Skin of body (tissue), 3 donors: ENCODE measurements at places on chromosomes 4 and X.

DNA sequence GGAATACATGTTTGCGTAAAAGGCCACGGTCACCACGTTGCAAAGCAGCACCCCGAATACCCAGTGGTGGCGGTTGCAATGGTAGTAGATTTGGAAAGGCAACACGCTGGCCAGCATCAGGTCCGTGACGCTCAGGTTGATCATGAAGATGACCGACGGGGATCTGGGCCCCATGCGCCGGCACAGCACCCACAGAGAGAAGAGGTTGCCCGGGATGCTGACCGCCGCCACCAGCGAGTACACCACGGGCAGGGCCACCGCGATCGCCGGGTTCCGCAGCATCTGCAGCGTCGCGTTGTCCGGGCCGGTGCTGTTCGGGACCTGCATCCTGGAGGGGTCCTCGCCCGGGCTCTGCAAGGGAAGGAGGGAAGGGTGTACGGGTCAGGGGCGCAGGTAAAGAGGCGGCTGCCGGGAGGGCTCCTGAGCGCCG is 13.5 kb upstream of the ASMTL start:
- DNase-seq = no peak

- DNase-seq = no peak
Observed at GRCh38 chr4:66949419-66949818, 595.9 kb downstream of the CENPC start.

GRCh38 chr4:161702287-161702686 is 461.5 kb downstream of the FSTL5 start:
- DNase-seq = no peak

DNA sequence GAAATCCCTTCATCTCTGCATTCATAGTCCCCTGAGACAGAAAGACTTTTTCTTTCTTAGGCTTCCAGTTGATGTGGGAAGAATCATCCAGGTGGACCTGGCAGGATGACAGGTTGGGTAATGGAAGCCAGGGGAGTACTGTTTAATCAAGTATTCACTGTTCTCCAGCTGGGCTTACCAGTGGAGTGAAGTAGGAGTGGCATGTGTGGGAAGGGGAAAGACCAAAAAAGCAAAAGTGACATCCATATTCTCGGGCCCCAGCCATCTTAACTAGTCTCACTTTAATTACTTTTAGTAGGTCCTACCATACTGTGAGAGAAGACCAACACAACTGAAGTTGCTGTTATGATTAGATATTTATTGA is 18.5 kb downstream of the VSIG4 start:
- DNase-seq = no peak

DNA sequence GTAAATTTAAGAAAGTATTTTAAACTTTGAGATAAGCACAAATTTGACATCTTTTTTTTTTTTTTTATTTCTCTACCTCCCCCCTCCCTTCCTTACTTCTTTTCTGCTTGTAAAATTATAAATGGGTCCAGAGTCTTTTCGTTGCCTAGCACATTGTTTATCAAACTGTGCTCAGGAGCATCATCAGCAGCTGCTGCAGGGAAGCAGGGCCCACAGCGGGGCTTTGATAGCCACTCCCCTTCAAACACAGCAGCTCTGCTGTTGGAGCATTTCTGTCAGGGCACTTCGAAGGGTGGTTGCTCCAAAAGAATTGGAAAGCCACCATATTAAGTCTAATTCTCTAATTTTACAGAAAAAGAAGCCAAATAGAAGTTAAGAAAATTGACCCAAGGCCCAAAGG is 588.3 kb downstream of the SPRY1 start:
- no peak for DNase-seq

- no peak for DNase-seq
Observed at GRCh38 chr4:7649411-7649740, 214.6 kb upstream of the PSAPL1 start.

- DNase-seq = no peak
Observed at GRCh38 chr4:178296669-178297068, 854.4 kb upstream of the AGA start.

- no peak for DNase-seq
Observed at GRCh38 chr4:80307774-80308465, 27.6 kb upstream of the CFAP299 start.

DNA sequence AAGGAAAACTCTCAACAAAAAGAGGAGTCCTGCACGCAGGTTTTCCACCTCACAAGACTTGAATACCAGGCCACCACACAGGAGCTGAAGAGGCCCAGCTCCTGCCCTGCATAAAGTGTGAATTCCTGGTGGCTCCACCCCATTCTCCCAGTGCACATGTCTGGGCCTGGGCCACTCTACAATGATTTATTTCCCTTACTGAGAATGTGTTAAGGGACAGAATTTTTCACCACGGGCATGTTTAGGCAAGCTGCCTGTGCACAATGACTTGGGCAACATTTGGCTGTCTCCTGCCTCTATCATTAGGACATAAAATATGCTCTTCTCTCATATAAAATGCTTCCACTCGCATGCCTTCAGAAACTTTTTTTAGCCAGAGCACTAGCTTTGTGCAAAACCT is 197.1 kb downstream of the SLC7A11 start:
- DNase-seq = no peak

GRCh38 chrX:19740744-19741143 is 146.7 kb downstream of the SH3KBP1 start:
- no peak for DNase-seq

GRCh38 chr4:84585251-84585650 is 2.3 kb downstream of the CDS1 start:
- DNase-seq = no peak

DNA sequence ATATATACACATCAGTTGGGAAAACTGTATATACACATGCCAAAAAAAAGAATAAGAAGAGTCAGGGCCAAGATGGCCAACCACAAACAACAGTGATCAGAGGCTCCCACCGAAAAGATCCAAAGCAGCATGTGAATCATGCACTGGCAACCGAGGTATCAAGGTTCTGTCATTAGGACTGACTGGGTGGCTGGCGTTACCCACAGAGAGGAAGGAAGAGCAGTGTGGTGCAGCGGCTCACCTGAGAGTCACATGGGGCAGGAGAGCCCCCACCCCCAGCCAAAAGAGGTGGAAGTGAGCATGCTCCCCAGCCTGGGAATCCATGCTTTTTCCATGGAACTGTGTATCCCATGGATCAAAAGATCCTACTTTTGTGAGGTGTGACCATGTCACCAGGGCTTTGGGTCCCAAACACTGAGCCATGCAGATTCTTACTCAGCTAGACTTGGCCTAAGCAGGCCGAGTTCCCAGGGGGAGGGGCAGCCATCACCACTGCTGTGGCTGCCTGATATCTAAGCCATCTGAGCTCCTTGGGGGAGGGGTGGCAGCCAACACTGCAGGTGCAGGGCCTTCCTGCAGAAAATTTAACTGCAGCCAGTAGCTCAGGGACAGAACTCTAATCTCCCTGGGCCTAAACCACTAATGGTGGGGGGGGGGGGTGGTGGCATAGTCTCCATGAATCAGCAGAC is 52.8 kb downstream of the P2RY10 start:
- DNase-seq = no peak

GRCh38 chr4:47032405-47033106 is 1.2 kb downstream of the GABRB1 start:
- peak; percentile 6 for DNase-seq

DNA sequence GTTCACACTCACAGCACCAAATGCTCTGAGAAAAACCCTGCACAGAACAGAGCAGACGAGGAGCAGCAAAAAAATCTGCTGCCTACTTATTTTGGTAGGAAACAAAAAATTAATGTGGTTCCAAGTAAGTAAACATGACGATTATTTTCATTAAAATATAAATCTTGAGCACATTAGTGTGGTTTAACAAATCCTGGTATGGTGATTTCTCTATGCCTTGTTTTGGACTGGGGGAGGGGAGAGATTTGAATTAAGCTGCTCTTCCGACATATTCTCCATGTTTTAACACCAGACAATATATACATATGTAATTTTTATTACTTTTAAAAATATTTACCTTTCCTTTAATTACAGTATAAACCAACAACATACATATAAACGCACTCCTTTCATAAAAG is 1.8 kb downstream of the CAMK2D start:
- no peak for DNase-seq

DNA sequence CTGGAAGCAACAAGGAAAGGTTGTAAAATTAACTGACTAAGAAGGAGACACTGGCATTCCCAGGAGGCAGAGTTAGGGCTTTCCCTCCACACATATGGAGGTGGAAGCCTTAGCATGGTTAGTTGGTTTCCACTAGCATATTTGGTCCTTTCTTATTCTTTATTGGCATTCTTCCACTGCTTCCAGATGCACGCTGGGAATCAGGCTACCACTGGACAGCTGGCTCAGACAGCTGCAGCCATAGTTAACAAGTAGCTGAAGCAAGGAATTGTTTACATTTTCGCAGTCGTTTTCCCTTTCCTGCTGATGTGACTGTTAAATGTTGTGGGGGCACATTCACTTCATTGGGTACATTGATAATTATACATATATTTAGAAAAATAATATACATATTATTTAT is 169.2 kb downstream of the GRIA2 start:
- DNase-seq = no peak

- DNase-seq = peak; percentile 43
Observed at GRCh38 chrX:150365990-150366911, 3.1 kb downstream of the MAMLD1 start.

DNA sequence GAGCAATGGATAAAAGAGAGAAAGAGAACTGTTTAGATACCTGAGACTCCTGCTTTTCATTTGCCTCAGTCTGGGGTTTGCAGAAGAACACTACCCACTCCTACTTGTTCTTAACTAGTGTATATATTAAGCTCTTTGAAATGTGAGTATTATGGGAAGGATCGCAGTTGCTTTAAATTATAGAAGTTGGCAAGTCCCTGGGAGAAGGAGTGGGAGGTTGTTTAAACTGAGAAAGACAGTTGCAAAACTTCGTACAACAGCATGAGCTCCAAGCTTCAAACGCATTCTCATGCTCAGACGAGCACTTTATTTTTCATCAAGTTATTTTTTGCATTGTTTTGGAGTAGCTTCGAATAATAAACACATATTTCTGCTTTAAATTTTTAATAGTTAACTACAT is 88.1 kb upstream of the C1QTNF7 start:
- DNase-seq = peak; percentile 47

- no peak for DNase-seq
Observed at GRCh38 chr4:138611721-138612120, 369.6 kb upstream of the SLC7A11 start.

- DNase-seq = no peak
Observed at GRCh38 chrX:140274811-140275525, 229.9 kb downstream of the SOX3 start.

DNA sequence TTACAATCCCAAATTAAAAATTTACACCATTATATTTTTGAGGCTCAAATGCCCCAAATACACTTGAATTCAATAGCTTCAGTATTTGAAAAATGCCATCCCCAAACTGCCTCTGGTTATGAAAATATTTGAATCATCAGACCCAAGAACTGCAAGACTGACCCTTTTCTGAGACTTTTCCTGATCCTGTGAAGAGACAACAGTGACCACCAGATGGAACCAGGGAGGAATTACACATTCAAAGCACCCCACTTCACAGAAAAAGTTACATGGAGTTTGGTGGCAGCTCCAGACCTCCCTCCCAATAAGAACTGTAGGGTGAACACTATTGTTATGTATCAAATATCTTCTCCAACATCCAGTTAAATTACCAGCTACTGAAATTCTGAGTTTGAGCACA is 44.0 kb upstream of the SCD5 start:
- no peak for DNase-seq

DNA sequence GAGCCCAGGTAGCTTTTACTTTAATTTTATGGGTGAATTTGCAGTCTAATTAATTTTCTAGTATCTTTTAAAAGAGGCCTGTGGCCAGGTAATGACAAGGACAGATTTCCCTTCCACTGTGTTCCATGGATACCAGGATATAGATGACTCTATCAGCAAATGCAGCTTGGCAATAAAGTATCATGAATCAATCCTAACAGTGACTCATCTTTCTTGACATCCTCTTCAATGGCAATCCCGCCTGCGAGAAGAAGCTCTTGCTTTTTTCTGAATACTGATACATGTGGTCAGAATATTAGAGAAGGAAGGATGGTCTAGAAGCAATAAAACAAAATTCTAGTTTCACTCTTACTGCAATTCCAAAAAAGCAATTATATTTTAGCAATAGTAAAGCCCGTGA is 267.8 kb downstream of the DTHD1 start:
- no peak for DNase-seq

GRCh38 chrX:88991583-88992132 is 244.6 kb downstream of the CPXCR1 start:
- no peak for DNase-seq

- DNase-seq = no peak
Observed at GRCh38 chr4:42104521-42104920, 47.9 kb downstream of the BEND4 start.

GRCh38 chr4:726235-726787 is 20.7 kb downstream of the PCGF3 start:
- no peak for DNase-seq

- DNase-seq = no peak
Observed at GRCh38 chrX:13939741-13940597, 89.7 kb downstream of the GEMIN8 start.

DNA sequence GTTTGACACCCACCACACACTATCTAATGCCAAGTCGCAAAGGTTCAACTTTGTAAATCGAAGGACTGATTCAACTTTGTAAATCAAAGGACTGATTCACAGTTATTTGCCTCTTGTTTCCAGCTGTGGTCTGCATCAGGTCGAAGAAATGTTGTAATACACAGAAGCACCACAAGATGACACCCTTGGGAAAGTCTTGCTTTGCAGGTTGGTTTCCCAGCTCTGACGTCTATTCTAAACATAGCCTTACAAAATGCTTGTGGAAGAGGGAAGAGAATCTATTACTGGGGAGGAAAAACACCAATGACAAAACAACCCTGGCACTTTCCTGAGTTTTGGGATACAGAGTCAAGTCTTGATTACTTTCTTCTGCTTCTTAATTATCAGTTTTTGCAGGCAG is 35.3 kb downstream of the SUPT20HL1 start:
- DNase-seq = peak; percentile 73

GRCh38 chr4:31089815-31090214 is 369.6 kb downstream of the PCDH7 start:
- no peak for DNase-seq

GRCh38 chrX:24658421-24658820 is 11.3 kb upstream of the PCYT1B start:
- DNase-seq = no peak

- DNase-seq = no peak
Observed at GRCh38 chr4:74230902-74231499, 73.1 kb downstream of the MTHFD2L start.
